T-cell (primary cell): ENCODE measurements at places on chromosomes 6 and 20.

DNA sequence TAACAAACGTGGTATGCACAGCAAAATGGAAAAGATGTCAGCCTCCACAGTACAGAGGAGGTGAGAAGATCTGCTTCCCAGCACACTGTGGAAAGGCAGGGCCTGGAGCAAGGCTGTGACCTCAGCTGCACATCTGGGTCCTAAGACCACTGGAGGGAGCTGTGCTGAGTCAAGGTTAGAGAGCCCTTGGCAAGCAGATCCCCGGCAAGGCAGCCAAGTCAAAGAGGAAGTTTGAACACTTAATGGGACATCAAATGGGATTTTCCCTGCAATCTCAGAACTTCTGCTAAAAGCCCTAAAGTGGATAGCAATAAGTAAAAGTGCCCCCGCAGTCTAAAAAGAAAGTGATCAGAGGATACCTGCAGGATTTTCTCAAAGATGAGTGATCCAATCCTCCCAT lies 39.5 kb downstream of the UNC5CL start:
- DNase-seq = no peak

- no peak for DNase-seq
Measured at GRCh38 chr20:57076152-57076652, 190.2 kb downstream of the BMP7 start.

- DNase-seq = no peak
Measured at GRCh38 chr6:152161501-152161900, 354.0 kb downstream of the ESR1 start.

DNA sequence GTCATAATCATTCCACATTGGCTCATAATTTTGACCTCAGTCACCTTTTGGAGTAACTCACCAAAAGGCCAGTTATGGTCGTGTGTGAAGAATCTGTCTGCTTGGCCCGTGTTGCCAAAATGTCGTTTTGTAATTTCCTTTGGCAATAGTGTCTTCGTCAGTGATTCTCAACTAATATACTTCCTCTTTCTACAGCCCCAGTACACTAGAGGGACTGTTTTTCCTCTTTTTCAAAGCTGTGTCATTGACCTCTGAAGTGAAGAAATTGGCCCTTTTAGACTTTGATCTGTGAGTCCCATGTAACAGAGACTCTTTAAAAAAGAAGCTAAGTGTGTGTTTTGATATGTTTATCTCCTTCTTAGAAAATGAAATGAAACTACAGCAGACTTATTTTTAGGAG lies 5.2 kb downstream of the FOXO3 start:
- no peak for DNase-seq

DNA sequence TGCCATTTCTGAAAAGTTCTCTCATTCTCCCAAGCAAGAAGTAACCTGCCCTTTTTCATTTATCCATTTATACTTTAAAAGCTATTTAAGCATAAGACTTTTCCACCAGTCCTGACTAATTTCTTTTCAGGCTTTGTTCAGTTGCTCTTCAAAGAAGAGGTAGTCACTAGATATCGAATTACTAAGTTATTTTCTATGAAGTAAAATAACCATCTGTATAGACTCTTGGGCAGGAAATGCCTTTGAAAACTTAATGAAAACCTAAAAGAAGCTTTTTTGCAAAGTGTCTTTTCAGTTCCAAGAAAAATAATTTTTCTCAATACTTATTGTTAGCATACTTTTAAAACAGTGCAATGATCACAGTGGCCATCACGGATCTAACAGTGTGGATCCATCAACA lies 31.3 kb upstream of the LAMP5 start:
- DNase-seq = no peak

- DNase-seq = no peak
Measured at GRCh38 chr6:108383981-108384380, 89.1 kb downstream of the AFG1L start.

DNA sequence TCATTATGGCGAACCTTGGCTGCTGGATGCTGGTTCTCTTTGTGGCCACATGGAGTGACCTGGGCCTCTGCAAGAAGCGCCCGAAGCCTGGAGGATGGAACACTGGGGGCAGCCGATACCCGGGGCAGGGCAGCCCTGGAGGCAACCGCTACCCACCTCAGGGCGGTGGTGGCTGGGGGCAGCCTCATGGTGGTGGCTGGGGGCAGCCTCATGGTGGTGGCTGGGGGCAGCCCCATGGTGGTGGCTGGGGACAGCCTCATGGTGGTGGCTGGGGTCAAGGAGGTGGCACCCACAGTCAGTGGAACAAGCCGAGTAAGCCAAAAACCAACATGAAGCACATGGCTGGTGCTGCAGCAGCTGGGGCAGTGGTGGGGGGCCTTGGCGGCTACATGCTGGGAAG lies 22.5 kb upstream of the PRND start:
- DNase-seq = no peak

DNA sequence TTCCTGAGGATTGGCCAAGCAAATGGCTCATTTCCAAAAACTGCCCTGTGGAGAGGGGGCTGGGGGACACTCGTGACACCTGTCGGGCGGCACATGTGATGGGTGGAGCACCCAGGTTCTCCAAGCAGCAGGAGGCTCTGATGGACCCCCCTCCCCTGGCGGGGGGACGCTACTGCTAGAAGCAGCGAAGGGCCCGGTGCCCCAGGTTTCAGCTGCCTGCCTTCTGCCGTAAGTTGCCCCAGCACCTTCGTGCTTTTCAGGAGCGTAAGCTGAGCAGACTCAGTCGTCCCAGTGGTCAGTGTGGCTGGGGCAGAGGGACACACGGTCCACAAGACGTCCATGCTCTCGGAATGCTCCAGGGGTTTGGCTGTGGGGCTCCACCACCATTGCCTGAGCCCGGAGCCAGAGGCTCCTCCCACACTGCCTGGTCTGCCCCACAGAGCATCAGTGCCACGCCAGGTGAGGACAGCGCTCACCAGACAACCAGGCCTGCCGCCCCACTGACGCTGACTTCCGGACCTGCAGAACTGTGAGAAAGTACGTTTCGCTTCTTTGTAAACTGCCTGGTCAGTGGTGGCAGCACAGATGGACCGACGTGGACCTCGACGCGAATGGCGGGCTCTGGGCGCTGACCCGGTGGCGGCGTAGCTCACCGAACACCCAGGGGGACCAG lies 4.1 kb upstream of the ADRM1 start:
- no peak for DNase-seq

GRCh38 chr6:6946206-6947155 lies 161.3 kb upstream of the RREB1 start:
- no peak for DNase-seq

DNA sequence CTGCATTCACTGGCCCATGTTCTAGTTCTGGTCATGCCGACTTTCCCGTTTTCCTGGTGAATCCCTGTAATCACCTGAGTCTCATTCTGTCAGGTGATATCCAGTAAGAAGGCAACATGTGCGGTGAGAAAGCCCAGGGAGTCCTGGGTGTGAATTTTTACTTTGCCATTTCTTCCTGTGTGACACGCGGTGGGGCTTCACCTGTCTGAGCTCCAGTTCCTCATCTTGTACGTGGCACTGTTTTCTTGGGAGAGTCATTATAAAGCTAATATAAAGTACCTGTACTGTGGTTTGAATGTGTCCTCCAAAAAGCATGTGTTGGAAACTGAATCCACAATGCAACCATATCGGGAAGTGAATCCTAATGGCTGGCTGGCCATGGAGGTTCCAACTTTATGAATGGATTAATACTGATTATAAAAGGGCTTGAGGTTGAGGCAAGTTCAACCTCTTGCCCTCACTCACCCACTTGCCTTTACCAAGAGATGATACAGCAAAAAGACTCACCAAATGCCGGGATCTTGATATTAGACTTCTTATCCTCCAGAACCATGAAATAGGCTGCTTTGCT lies 5.1 kb downstream of the HLA-E start:
- no peak for DNase-seq

GRCh38 chr20:10594296-10594868 lies 79.4 kb downstream of the JAG1 start:
- no peak for DNase-seq

DNA sequence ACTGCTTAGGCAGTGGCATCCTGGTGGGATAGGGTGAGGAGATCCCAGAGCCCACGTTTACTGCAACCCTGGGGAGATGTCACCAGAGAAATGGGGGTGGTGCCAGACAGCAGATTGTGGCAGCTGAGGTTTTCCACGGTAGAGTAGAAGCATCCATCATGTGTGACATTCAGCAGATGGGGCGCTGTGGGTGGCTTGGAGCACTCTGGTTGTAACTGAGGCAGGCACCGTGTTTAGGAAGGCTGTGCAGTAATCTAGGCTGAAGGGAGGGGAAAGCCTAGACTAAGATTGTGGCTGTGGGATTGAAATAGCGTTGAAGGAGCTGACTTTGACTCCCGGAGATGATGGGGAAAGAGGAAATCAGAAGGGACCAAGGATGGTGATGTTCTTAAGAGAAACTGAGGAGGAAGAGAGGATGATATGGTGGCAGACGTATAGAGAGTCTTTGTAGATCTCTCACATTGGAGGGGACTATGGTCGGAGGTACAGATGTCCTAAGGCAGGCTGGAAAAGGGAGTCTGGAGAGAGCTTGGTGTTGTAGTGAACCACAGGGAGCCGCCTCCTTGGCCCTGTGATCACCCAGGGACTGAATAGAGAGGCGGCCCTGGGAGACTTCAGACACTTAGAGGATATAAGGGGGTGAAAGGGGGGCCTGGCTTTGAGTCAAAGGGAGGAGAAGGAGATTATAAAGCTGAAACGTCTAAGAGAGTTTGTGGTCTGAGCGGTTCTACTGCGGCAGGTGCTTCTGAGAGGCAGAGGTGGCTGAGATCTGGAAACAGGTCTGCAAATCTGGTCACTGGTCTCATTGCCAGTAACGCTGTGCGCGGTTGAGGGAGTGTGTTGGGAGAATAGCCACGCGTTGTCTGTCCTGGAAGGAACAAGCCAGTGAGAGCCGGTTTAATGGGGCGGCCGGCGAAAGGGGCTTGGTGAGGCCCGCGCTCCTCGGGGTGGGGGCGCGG lies 792 bp upstream of the MICA start:
- DNase-seq = no peak

DNA sequence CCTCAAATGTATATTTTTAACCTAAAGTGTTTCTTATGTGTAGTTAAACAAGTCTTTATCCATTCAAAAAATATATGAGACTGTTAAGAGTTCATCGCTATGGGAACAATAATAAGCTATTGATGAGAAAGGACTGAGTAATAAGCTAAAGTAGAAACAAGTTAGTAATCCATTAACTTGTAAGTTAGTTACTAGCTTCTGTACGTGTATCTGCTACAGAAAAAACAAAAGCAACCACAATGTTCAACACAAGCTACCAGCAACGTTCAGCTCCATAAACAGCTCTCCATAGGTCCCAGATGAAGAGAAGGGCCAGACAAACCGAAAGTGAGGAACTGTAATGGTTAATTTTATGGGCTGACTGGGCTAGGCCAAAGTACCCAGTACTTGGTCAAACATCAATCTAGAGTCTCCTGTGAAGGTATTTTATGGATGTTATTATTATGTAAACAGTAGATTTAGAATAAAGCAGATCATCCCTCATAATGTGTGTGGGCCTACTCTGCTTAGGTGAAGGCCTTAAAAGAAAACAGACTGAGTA lies 33.8 kb upstream of the FAM135A start:
- DNase-seq = no peak

DNA sequence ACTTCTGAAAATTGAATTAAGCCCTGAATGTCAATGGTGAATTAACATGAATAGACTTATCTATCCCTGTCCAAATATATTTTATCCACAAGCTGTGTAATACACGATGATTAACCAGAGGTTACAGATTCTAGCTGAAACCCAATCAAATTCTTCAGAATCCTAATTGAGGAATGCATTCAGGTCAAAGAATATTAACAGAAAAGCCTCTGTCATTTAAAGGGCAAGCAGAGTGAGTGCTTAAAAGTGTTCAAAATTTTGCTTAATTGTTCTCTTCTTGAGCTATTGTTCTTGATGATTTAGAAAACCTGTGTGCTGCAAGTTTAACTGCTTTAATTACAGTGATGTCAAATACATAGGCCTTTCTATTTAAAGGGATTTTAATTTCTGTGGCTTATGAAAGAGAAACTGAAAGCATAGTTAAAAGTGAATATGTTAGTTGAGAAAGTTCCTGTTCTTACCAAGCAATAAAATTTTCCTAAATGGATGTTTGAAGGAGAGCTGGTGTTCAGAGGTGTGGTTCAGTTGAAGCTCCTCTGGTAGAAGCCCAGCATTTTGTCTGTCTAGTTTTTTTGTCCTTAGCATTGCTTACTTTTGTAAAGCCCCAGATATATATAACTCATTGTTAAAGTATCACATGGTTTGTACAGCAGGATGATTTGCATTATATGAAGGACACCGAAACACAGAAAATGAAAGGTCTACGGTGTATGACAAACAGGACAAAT lies 466.3 kb upstream of the PLCB4 start:
- no peak for DNase-seq

GRCh38 chr6:109736273-109737025 lies 45.4 kb downstream of the FIG4 start:
- DNase-seq = no peak
